ENCODE measurements at places on chromosomes 13 and 19. TPM values are rescaled to one million over a fixed set of nuclear protein-coding genes. Genes with fewer than 3 reads are reported as not detected.

The ZNF497 gene
- polyA plus RNA-seq: 1.9 TPM

The KCNC3 gene
- polyA plus RNA-seq: not detected

The LILRA6 gene
- 0.36 TPM for polyA plus RNA-seq

The FBXO27 gene
- not detected for polyA plus RNA-seq

The USHBP1 gene
- polyA plus RNA-seq: 0.61 TPM

The KLK3 gene
- not detected for polyA plus RNA-seq

The CDX2 gene
- not detected for polyA plus RNA-seq

The ZNF568 gene
- 15.1 TPM for polyA plus RNA-seq

The EGLN2 gene
- polyA plus RNA-seq: 154 TPM

The ZNF492 gene
- 0.24 TPM for polyA plus RNA-seq

The SERP2 gene
- polyA plus RNA-seq: 0.58 TPM
